ENCODE measurements at places on chromosomes 1 and 21. TPM values are rescaled to one million over a fixed set of nuclear protein-coding genes. Genes with fewer than 3 reads are reported as not detected.

The AMY1A gene
- total RNA-seq = not detected

The SELP gene
- 5.3 TPM for total RNA-seq

The NFIA gene
- 47.5 TPM for total RNA-seq

The LCE3D gene
- 7.7 TPM for total RNA-seq

The KLF17 gene
- total RNA-seq = not detected

The LRRC8B gene
- total RNA-seq = 19.6 TPM

The NR5A2 gene
- 0.60 TPM for total RNA-seq

The PCP4L1 gene
- total RNA-seq = 29.3 TPM

The PBX1 gene
- total RNA-seq = 31.5 TPM

The IL20 gene
- total RNA-seq = not detected

The TNNT2 gene
- total RNA-seq = 3.9 TPM

The SLC44A5 gene
- 0.60 TPM for total RNA-seq

The LEMD1 gene
- total RNA-seq = 6.1 TPM

The DNAI4 gene
- total RNA-seq = 0.56 TPM

The CASP9 gene
- 10.1 TPM for total RNA-seq

The CHI3L1 gene
- 20.5 TPM for total RNA-seq

The GBP4 gene
- 1.0 TPM for total RNA-seq

The RPE65 gene
- not detected for total RNA-seq

The TEDDM1 gene
- total RNA-seq = not detected

The DHRS3 gene
- 116 TPM for total RNA-seq

The RIMS3 gene
- total RNA-seq = 2.2 TPM

The SNRNP40 gene
- total RNA-seq = 41.6 TPM

The TAF1A gene
- total RNA-seq = 4.8 TPM

The TFAP2E gene
- 1.1 TPM for total RNA-seq

The S100A3 gene
- 9.6 TPM for total RNA-seq

The TMEM269 gene
- total RNA-seq = 0.08 TPM

The S100A16 gene
- total RNA-seq = 1,290 TPM

The CYYR1 gene
- 4.6 TPM for total RNA-seq

The SV2A gene
- 0.20 TPM for total RNA-seq

The MROH9 gene
- not detected for total RNA-seq

The GBP2 gene
- total RNA-seq = 15.9 TPM

The QSOX1 gene
- total RNA-seq = 116 TPM

The DUSP12 gene
- 13.0 TPM for total RNA-seq

The NPR1 gene
- total RNA-seq = 1.8 TPM

The TFF2 gene
- not detected for total RNA-seq

The RO60 gene
- 26.1 TPM for total RNA-seq

The CD5L gene
- total RNA-seq = not detected

The GJA8 gene
- total RNA-seq = not detected

The C1orf185 gene
- not detected for total RNA-seq

The SFT2D2 gene
- 46.9 TPM for total RNA-seq

The KRTAP12-4 gene
- total RNA-seq = not detected

The COL16A1 gene
- total RNA-seq = 11.8 TPM

The TEX38 gene
- total RNA-seq = not detected

The SPRR2D gene
- 1,669 TPM for total RNA-seq

The ZCCHC17 gene
- 17.5 TPM for total RNA-seq

The NOS1AP gene
- total RNA-seq = 1.4 TPM

The PTPN22 gene
- total RNA-seq = 1.9 TPM

The KCNE2 gene
- not detected for total RNA-seq

The AMPD1 gene
- total RNA-seq = not detected

The CXADR gene
- total RNA-seq = 34.9 TPM

The FCGR1A gene
- total RNA-seq = 0.40 TPM

The IQGAP3 gene
- total RNA-seq = 11.8 TPM

The DYNLT4 gene
- not detected for total RNA-seq

The C4BPA gene
- total RNA-seq = 0.24 TPM

The SYT14 gene
- not detected for total RNA-seq

The LDLRAD1 gene
- total RNA-seq = 0.24 TPM

The CELA2A gene
- 0.36 TPM for total RNA-seq
